ENCODE measurements at places on chromosomes 6 and 20.

DNA sequence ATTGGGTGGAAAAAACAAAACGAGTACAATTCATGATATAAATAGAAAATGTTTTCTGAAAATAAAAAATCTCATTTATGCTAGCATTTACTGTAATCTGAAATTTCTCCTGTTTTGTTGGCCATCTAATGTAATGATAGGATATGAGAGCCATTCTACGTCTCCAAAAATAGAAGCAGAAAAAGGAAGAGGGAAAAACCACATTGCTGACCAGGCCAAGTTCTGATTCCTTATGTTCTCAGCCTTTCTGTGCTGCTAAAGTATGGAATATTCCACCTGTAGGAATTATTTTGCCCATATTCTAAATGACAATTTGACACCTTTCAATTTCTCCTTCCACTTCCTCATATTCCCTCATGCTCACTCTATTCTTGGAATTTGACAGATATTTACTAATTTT lies 110.2 kb downstream of the TBXT start:
- DNase-seq: no peak

GRCh38 chr6:141541581-141542324 lies 591.0 kb upstream of the GJE1 start:
- DNase-seq: no peak

- no peak for DNase-seq
These were observed 26.0 kb downstream of the TOX2 start for GRCh38 chr20:43940518-43941225.

GRCh38 chr6:54770328-54770727 lies 76.2 kb upstream of the FAM83B start:
- no peak for DNase-seq

DNA sequence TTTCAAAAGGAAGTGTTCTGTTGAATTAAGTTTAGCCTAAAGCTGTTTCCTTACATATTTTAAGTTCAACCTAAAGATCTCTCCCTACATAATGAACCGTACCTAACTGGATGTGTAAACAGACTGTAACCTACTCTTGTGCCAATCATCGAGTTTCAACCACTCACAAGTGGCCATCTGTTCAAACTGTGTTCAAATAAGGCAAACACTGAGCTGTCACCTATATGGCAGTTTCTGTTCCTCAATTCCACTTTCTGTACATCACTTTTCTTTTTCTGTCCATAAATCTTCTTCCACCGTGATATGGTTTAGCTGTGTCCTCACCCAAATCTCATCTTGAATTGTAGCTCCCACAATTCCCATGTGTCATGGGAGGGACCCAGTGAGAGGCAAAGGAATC lies 428.6 kb downstream of the HACE1 start:
- no peak for DNase-seq

- DNase-seq: peak; percentile 87
These were observed 569.6 kb upstream of the GJE1 start for GRCh38 chr6:141562851-141563763.

DNA sequence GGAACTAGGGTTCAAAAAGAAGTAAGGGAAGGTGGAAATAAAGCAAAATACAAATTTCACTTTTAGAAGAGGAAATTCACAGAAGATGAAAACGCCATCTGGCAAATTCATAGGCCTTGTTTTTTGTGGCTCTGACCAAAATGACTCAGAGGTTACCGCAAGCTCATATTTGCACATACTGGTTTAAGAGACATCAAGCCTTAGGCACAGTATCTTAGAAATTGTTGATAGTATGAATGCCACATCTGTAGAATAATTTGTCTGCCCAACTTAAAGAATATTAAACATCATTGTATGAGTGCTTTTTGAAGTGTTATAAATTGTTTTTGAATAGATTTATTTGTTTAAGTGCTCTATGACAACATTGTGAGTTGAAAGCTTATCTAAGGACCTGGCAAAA lies 10.6 kb downstream of the TAAR1 start:
- peak; percentile 57 for DNase-seq

GRCh38 chr20:2762578-2763131 lies 37.8 kb downstream of the CPXM1 start:
- DNase-seq: no peak

- DNase-seq: no peak
These were observed 49.2 kb downstream of the ANKS1A start for GRCh38 chr6:34938268-34938667.

DNA sequence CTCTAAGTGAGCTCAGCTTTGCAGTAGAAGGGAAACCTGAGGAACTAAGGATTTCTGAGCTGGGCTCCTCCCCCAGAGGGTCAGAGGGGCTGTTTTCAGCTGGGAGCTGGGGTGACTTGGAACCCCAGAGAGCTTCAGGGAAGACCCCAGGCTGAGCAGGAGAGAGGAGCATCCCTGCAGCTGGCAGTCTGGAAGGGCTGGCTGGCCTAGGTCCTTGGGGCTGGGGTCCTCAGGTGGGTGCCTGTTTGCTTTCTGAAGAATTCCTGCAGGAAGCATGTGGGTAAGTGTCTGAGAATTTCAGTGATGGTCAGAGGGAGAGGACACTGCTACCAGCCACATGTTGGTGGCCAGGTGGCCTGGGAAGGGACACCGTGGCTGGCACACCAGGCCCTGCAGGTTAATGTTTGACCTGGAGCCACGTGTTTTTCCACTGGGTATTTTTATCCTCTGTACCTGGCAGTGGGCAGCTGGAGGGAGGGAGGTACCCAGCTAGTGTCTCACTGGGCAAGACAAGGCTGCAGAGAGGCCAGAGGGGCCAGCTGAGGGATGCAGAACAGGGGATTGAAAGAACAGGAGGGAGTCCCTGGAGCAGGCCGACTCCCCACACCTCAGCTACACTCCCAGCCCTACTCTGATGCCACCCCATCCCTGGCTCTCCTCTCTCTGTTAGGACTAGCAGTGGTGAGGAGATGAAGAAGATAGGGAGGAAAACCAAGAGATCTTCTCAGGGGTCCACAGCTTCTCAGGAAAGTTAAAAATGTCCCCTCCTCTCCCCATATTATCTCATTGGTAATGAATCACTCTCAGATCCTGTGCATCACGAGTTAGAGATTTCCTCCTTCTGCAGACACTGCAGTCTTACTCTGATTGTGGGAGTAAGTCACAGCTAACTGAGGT lies 143.6 kb downstream of the VEGFA start:
- peak; percentile 58 for DNase-seq

DNA sequence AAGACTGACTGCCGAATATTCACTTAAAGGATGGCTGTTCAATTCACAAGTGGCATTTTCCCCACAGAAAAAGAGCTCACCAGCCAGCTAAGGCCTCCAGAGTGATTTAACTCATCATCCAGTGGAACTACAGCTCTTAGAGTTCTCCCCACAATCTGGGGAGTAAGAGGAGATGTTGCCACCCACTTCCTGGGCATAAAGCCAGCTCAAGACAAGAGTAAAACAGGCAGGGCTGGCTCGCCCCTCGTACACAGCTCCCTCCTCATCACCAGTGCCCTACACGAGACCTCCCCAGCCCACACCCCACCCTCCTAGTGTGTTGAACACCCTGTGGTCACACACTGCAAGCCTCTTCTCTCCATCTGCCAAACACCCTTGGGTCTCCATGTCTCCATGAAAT lies 47.2 kb upstream of the IPCEF1 start:
- peak; percentile 67 for DNase-seq

- DNase-seq: peak; percentile 7
These were observed 57.2 kb downstream of the GINS1 start for GRCh38 chr20:25464501-25465242.

- peak; percentile 33 for DNase-seq
These were observed 93.7 kb upstream of the ATXN1 start for GRCh38 chr6:16854986-16855385.

DNA sequence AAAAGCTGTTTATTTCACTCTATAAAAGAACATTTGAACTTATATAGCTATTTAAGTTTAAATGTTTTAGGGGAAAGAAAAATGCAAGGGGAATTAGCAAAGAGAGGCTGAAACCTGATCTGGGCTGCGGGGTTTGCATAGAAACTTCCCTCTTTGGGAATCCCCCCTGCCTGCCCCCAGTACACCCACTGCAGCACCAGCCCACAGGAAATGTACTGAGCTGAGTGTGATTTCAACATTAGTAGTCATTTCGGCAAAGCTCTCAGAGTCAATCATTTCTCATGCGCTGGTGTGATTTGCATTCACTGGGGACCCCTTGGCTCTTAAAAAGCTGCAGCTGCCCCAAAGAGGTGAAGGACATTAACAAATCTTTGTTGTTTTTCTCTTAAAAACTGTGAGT lies 859.4 kb downstream of the MAFB start:
- DNase-seq: no peak

DNA sequence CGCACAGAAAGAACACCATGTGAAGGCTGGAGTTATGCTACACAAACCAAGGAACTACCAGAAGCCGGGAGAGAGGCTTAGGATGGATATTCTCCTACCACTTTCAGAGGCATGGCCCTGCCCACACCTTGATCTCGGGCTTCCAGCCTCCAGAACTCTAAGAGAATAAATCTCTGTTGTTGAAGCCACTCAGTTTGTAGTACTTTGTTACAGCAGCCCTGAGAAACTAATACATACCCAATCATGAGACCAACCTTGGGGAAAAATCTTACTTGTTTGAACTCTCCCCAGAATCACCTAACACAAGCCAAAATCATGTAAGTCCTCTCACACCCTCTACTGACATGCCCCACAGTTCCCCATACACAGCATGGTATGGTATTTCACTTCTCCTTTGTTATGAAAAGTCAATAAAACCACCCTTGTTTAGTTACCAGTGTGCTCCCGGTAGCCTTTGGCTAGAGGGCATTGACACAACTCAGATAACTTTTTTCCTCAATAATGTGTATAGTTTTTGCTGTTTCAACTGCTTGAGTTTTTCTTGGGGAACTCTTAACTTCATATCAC lies 40.7 kb upstream of the SLC2A12 start:
- no peak for DNase-seq

GRCh38 chr6:14361297-14361696 lies 243.7 kb downstream of the CD83 start:
- DNase-seq: no peak

DNA sequence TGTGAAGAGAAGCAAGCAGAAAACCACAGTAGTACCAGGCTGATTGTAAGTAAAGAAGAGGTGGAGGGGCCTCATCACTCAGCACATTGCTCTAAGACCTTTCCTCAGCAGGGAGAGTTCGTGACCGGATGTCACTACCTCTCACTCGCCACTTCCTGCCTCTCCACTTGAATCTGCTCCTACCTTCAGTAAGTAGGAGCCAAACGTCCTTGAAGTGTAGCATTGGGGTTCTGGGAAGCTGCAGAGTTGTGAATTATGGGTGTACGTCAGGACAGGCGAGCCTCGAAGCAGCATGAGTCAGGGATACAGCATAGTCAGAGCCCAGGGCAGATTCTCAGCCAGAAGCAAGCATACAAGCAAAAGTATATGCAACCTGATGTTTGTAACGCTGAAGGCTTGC lies 224.9 kb downstream of the PHACTR1 start:
- peak; percentile 58 for DNase-seq

GRCh38 chr6:40692337-40692736 lies 105.2 kb upstream of the LRFN2 start:
- peak; percentile 16 for DNase-seq
